NCI-H1930 (cell line): ENCODE measurements at places on chromosomes 13 and 19.

DNA sequence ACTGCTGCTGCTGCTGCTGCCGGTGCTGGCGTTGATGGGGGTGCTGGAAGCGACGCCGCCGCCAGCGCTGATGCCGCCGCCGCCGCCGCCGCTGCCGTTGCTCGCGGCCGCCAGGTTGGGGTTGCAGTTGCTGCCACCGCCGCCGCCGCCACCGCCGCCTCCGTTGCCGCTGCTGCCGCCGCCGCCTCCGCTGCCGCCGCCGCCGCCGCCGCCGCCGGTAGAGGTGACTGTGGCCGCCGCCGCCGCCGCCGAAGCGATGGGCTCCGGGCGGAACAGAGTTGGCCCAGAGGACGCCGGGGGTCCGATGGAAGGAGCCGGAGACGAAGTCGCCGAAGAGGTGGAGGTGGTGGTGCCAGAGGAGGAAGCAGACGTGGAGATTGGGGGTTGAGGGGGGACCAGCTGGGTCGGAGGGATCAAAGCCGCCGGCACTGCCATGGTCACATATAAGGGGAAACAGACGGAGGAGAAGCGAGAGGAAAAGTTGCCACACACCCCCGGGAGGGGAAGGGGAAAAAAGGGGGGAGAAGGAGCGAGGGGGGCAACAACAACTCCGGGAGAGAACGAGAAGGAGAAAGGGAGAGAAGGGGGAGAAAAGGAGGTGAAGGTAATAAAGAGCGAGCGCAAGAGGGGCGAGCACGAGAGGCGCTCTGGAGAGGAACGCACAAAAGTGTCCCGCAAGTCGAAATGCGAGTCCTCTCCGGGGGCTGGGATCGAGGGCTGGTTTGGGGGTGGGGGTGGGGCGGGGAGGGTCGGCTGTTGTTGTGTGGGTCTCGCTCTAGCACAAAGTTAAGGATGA, 471 bp downstream of the DACH1 start:
- DNase-seq: no peak

DNA sequence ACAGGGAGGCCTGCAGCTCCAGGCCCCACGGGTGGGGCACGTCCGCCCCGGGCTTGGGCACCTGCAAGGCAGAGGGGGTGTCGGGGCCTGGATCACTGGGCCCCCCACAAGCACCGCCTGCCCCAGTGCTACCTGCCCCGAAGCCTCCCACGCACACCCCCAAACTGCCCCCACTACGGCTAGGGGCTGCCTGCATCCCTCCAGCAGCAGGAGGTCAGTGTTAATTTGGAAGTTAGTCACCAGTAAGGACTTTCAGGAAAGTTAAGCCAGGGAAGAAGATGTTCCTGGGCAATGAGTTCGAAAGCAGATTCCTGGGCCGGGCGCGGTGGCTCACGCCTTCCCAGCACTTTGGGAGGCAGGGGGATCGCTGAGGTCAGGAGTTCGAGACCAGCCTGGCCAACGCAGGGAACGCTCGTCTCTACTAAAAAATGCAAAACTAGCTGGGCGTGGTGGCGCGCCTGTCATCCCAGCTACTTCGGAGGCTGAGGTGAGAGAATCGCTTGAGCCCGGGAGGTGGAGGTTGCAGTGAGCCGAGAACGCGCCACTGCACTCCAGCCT, 5.5 kb downstream of the PEAK3 start:
- DNase-seq: no peak

DNA sequence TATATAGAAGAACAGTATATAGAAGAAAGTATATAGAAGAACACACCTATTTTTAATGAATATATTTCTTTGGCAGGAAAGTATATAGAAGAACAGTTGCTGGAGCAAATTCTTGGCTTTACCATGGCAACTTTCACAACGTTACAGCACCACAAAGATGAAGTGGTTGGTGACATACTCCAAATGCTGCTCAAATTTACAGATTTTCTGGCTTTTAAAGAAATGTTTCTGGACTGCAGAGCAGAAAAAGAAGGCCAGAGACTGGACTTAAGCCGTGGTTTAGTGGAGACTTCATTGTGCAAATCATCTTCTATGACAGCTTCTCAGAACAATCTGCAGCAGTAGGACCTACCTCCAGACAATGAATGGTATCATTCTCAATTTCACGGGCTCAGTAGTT, 24.3 kb upstream of the RFXAP start:
- DNase-seq: no peak

- no peak for DNase-seq
These were observed 6.3 kb downstream of the KCTD12 start for GRCh38 chr13:76879883-76880270.

DNA sequence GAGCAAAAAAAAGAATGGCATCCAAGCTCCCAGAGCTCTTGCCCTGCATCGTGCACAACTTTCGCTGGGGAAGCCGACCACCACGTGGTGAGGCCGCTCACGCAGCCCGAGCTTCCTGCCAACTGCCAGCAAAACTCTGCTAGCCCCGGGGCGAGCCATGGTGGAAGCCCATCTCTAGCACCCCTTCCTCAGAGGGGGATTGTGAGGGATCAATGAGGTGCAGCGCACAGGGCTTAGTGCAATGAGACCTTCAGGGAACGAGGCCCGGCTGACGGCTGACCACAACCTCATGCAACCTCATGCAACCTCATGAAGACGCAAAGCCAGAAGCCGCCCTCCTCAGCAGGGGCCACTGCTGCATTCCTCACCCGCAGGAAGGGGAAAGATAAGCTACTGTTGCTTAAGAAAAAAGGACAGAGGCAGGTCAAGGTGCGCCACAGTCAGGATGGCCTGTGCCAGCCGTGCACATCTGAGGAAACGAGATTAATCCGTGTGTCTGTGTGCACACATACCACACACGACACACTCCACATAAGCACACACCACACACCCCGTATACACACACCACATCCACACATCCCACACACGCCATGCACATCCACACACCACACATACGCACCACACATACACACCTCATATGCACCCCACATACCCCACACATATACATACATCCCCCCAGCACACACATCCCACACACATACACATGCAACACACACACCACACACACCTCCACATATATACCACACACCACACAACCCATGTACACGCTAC, 9.6 kb downstream of the HSPBP1 start:
- no peak for DNase-seq

- no peak for DNase-seq
These were observed 8.8 kb downstream of the RINL start for GRCh38 chr19:38869160-38869835.

GRCh38 chr19:9721861-9722260, 46.7 kb downstream of the ZNF846 start:
- no peak for DNase-seq

- no peak for DNase-seq
These were observed 672 bp downstream of the HPN start for GRCh38 chr19:35042056-35042730.

- DNase-seq: no peak
These were observed 73.7 kb downstream of the ERICH6B start for GRCh38 chr13:45541806-45542205.
